ENCODE measurements at places on chromosomes 2 and 18.

DNA sequence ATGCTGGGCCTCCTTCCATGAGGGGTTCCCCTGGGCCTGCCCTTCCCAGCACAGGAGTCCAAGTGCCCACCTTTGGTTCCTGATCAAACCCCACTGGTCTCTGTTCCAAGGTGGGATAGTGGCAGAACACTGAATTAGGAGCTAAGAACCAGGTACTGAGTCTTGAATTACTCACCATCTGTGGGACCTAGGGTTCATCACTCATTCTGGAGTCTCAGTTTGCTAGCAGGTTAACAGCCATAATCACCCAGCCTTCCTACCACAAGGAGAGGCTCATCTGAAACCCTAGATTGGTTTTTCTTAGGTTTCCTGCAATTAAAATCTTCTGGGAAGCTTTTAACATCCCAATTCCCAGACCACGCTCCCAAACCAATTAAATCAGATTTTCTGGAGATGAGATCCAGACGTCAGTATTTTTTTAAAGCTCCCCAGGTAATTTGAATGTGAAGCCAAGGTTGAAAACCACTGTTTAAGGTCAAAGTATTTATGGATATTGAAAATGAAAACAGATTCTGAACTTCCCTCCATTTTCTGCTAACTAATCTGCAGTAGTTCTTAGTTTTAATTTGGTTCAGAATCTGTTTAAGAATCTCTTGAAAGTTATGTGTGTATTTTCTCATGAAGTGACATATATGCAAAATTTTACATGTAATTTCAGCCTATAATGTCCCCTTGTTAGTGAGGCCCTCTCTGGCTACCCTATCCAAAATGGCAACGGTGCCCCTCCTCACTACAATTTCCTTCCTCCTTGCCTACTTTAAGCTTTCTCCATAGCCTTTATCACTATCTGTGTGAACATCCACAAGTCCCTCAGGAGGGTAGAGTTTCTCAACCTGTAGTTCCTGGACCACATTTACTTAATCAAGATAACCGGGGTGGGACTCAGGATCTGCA is 166.5 kb upstream of the CXCR4 start:
- no peak for DNase-seq

DNA sequence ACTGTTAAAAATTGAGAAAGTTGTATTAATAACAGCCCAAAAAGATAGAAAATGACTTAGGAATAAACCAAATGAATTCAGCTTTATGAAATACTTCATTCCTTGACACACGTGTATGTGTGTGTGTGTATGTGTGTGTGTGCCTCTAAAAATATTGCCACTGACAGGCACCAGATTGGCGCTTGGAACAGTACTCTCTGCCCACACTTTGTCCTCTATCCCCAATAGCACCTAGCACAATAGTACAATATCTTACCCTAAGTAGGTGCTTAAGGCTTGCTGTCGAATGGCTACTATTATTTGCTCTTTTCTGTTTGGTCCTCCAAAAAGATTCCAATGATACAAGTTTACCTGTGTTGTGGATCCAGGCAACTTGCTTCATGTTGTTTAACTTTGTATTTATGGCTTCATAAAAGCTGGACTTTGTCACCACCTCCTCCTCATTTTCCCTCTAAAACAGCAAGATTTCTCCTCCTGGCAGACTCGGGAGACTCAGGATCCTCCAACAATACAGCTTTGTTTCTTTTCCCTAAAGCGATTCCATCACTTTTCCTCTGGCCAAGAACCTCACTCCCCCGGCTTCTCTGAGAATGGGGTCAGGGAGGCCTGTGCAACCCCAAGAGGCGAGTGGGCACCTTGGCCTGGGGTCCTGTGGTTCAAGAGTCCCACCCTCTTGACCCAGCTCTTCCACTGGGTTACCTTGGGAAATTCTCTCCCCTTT is 43.3 kb upstream of the LCLAT1 start:
- no peak for DNase-seq

- no peak for DNase-seq
Observed at GRCh38 chr18:43863180-43863579, 585.9 kb upstream of the SYT4 start.

- no peak for DNase-seq
Observed at GRCh38 chr2:159982270-159982669, 80.1 kb downstream of the PLA2R1 start.

DNA sequence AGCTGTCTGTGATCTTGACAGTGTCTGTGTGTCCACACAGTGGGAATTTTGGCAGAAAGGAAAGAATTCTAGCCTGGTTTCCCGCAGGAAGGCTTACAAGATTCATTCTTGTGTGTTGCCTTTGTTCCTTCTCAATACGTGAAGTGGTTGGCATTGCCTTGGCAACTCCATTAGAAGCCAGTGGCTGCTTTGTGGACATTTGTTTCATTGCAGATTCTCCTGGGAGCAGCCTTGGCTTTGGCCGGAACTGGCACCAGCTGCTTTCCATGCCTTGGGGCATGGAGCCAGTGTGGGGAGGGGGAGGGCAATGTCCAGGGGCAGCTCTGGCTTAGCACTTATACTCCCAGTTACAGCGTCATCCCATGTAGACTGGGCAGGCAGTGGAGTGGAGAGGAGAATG is 39.4 kb downstream of the KIF5C start:
- no peak for DNase-seq

DNA sequence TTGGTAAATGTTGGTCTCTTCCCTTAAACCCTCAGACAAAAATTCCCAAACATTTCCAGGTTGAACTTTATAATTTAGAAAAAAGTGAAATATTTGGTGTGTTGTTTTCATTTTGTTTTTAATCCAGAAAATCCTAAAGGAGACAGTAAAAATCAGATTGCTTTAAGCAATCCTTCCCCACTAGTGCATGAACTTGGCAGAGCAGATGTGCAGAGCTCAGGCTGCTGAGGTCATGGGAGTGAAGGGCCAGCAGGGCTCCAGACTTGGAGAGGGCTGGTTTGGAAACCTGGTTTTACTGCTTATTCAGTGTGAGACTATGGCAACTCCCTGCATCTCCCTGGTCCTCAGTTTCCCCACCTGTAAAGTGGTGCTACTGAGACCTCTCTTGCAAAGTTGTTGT is 66.7 kb upstream of the TEX51 start:
- DNase-seq, result no peak

- DNase-seq, result no peak
Observed at GRCh38 chr2:68974946-68975665, 670 bp downstream of the GKN1 start.

GRCh38 chr2:148534416-148535204 is 109.9 kb upstream of the EPC2 start:
- peak; percentile 16 for DNase-seq

DNA sequence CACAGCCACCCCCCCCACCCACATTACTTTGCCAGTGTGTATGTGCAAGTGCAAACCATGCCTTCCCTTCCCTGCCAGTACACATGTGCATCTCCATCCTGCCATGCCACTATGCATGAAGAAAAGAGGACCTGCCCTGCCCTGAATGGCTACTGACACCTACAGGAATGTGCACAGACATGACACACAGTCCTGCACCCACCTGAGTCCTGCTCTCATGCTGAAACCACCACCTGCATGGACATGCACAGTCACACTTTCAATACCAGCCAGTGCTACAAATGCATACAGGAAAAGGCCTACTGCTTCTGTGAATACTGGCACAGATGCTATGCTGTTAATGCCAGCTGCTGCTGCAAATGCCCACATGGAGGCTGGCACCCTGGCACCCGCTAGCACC is 334.4 kb upstream of the DLGAP1 start:
- no peak for DNase-seq

DNA sequence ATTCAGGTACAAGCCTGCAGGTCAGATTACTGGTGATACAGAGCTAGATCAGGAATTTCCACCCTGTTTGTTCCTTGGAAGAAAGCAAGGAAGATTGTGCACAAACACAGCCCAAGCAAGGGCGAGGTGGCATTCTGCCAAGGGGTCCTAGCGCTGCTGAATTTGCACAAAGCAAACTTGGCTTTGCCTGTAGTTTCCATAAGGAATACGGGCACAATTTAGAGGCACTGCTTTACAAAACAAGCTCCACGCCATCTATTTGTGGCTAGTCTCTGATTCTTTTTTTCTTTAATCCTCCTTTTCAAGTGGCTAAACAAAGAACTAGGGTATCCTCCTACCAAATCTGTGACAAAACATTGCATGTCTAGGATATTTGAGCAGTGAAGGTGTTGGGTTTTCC is 195.5 kb upstream of the ACVR2A start:
- DNase-seq, result no peak

DNA sequence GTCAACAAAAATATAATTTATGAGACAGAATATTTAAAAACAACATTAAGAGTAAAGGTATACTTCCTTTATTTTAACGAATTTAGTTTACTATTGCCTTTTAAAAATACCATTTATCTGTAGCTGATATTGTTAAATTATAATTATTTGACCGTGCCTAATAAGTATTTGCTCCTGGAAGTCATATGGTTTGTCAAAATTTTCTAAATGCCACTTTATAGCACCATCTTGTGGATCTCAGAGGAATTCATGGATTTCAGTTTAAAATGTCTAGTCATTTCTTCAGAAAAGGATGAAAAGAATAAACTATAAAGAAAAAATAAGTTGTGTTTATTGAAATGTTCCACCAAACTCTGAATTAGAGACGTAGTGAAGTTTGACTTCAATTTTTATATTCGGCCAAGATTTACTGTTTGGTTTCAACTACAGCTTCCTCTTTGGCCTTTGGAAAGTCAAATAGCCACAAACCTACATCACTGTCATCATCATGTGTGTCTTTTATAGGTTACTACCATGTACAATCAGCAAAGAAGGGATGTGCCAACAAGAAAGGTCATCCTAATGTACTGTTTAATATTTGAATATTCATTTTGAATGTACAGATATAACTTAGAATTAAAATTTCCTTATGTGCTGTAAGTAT is 10.3 kb upstream of the FTCDNL1 start:
- DNase-seq, result no peak

DNA sequence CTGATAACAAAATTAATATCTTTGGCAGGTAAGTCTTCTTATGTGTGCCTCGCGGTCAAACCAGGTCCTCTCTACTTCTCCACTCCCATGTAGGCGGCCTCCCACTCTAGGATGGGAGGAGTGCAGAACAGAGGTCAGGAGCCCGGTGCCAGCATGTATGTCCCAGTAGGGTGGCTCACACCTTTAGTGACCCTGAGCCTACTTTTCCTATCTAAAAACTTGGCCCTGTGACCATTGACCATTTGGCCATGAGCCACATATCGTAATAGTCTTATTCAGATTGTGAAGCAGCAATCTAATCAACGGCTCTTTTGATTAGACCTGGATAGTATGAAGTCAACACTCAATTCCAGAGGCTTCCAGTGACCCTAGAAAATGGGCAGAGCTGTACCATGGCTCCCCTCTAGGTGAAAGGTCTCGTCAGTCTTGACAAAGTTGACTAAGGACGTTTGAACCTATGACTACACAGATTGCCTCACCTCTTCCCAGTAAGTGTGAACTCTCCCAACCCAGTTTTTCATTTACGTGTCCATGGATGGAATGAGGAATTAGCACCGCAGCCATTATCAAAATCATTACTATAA is 17.1 kb upstream of the FABP1 start:
- DNase-seq, result peak; percentile 86

DNA sequence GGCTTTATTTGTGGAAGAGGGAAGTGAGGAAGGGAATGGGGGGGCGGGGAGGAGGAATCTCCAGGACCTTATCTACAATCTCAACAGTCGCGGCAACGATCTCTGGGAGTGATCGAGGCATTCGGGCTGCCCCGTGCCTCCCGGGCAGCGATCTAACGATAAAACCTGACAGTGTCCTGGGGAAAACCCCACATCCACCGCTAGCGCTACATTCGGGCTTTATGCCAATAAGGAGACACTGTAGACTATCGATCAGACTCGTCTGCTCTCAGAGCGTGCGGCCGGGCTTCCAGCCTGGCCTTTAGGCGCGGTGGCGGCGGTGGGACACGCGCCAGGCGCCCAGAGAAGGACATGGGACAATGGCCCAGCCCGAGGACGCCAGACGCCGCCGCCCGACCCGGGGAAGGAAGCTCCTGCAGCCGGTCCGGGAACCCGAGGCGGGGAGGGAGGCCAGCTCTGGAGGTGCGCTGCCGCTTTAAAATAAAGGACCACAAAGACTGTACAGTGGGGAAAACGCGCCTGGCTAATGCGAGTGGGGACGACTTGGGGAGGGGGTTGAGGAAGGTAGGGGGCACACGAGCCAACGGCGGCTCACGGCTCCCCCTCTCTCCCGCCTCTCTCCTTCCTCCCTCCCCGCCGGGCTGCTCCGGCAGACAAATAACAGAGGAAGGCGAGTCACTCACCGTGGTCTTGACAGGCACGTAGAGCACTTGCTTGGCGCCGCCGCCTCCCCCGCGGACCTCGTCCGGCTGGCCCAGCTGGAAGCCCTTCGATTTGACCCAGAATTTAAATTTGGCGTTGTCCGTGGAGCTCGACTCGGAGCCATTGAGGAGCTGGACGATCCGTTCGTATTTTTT is 2.2 kb downstream of the NOL4 start:
- no peak for DNase-seq

DNA sequence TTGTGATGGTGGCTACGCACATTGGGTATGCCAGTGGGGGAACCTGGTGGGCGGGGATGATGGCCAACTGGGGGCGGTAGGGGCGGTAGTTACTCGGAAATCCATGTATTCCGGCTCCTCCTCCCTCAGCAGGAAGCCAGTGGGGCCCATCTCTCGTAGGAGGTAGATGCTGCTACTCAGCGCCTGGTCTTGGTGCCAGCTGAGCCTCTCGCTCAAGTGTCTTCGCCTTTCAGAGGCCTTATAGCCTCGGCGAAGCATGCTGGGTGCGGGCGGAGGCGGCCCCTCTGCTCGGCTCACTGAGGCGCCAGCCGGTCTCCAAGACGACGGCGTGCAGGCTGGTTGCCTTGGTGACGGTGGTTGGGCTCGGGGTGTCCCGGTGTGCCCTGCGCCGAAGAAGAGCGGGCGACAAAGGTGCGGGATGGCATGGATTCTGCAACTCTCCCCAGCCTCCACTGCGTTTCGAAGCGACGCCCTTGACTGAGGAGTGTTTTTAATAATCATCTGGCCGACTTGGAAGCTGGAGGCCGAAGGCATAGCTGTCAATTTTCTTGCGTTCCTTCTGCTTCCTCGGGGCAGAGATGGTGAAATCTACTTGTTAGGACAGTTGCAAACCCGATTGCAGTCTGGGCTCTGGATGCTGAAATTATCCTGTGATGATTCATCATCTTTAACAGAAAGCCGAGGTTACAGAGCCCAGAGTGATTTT is at the start of gene ZSWIM2:
Gene ZSWIM2, minus strand, starts transcription at position 298 of the 706 bp plus-strand sequence. Its CDS starts 40 bp downstream, at position 258.
- peak; percentile 45 for DNase-seq

DNA sequence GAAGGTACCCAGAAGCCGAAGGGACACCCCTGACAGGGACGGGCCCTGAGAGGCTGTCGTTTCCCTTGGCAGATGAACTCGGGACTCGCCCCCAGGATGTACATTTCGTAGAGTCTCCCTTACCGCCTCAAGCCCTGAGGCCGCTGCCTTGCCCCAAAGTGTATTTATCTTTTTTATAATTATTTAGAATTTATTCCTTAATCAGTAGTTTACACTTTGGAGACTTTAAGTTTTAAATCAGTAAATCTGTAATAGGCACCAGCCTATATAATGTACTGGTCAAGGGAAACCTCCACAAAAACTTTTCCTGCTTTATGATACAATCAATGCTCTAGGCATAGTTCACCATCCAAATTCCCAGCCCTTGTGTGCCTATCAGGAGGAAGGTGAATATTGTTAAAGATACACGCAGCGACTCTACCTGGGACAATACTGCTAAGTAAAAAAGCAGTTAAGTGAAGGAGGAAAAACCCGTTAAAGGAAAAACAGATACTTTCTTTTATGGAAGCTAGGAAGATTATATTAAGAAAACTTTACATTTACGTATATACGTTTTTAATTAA is 848 bp downstream of the VRK2 start:
- no peak for DNase-seq

All from left lobe of liver (tissue), 2 donors.